NCI-H1048 (cell line): ENCODE measurements at places on chromosomes 13 and 19.

DNA sequence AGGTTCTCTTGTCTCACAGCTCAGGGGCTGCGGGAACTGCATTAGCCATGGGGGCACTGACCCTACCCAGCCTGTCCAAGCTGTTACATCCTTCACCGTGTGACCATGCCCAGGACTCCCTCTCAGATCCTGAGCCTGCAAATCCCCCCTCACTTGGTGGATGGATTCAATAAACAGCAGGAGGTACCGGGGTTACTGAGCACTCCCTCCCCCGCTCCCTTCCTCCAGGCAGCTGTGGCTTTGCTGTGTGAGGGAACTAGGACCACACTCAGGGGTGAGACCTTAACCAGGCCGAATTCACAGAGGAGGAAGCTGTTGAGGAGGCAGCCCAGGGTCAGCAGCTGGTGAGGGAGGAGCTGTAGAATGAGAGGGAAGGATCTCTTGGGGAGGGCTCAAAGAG is 27.0 kb upstream of the CEACAM1 start:
- DNase-seq: no peak

DNA sequence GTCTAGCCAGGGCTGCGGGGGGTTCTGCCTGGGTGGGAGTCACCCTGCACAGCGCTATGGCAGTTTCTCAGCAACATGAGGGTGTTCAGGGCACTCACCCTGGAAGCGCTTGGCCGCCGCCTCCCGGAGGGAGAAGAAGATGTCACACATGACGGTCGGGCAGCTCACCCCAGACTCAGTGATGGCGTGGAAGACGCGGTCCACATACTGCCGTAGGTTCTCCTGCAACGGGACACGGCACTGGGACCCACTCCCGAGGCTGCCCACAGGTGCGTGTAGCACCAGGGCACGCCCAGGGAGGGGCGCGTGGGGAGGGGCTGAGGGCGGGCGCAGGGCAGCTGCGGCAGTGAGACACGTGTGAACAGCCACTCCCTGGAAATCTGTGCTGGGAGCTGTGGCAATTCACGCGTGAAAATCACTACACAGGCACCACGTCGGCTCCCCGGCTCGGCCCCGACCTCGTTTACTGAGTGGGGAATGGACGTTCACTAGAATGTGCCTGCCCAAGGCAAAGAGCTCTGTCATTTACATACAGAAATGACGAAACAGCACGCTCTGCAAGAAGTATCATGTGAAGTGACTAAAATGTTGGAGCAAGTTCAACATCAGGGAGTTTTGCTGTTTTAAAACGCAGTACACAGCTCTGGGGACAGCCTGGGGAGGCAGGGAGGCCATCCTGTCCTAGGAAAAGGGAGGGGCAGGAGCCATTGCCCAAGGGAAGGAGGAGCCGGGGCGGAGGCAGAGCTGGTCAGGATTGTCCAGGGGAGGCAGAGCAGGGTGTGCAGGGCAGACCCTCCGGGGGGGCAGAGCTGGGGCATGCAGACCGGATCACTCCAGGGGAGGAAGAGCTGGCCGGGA is 41.5 kb upstream of the C13orf46 start:
- no peak for DNase-seq

- DNase-seq: peak; percentile 56
These were observed 693 bp upstream of the TMED1 start for GRCh38 chr19:10836479-10837330.

DNA sequence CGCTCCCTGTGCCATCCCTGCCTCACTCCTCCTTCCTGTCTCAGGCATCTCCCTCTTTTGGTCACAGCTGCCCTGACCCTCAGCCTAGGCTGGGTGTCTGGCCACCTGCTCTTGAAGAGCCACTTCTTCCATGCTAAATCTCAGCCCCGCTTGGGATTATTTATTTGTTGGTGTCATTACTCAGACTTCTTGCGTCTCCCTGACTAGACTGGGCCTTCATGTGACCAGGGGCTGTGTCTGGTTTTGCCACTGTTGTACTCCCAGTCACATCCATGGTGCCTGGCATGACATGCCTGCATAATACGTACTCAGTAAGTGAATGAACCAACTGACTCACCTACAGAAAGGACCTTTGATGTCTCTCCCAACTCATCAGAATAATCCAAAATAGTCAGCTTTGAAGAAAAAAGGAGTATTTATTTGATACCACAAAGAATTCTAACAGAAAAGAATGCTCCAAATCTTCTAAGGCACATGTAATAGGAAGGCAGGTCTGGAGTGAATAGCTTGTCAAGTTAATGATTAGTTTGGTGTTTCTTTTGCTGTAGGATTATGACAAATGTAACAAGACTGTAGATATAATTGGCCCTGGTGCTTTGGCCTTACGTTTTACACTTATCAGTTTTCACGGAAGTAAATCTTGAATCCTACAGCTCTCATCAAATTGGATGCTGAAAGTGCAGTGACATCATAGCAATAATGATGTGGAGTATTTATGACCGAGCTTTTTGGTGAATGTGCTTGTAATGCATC is 84.0 kb downstream of the ALOX5AP start:
- no peak for DNase-seq

DNA sequence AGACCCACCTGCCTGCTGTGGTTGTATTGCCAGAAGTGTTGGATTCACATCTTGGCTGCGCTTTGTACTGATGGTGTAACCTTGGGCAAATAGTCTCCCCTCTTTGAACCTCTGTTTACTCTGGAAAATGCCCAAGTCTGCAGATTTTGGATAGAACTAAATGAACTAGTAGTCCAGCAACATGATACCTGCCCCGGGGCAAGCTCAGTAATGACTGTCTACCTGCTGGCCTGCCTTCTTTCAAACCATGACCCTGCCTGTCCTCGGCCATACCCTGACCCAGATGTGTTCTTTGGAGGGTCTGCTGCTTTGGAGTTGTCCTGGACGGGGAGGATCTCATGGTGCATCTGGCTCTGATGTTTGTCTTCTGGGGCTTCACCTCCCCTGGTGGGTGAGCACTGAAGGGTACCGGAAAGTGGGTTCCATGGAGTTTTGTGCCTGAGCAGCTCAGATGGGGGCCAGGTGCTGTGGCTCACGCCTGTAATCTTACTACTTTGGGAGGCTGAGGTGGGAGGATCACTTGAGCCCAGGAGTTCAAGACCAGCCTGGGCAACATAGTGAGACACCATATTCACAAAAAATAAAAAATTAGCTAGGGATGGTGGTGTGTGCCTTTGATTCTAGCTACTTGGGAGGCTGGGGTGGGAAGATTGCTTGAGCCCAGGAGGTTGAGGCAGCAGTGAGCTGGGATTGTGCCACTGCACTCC is 59.5 kb downstream of the TNFRSF19 start:
- no peak for DNase-seq

- peak; percentile 53 for DNase-seq
These were observed 39.1 kb downstream of the PCDH8 start for GRCh38 chr13:52809310-52809769.

GRCh38 chr19:11530432-11530831 is 1.5 kb upstream of the ECSIT start:
- peak; percentile 83 for DNase-seq

DNA sequence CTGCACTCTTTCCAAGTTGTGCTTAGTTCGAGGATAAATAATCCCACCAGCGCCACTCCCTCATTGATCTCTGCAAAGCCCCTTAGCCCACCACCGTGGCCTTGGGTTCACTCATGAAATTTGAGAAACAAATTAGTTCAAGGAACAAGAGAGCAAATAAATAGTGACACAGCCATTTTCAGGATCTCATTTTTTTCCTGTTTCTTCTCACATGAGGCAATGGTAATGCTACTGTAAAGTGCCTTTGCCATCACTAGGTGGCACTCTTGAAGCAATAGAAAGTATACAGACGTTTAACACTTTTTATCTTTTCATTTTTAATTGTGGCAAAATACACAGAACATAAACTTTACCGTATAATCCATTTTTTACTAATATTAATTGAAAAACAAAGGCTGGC is 76.8 kb upstream of the ZNF835 start:
- no peak for DNase-seq

DNA sequence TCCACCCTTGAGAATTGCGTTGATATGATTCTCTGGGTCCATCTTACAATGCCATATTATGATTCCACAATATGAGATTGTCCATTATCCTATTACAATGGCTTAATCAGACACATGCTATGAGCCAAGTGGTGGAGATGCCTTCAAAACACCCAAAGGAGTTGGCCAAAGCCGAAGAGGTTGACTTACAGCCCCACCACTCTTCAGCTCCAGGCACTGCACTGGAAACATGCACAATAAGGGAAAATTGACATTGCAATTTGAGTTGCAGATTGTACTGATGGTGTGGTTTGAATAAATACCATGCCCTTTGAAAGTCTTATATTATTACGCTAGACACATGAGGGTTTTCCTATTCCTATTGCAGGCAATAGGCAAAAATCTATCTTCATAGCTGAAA is 75.4 kb upstream of the TNFSF11 start:
- DNase-seq: no peak

DNA sequence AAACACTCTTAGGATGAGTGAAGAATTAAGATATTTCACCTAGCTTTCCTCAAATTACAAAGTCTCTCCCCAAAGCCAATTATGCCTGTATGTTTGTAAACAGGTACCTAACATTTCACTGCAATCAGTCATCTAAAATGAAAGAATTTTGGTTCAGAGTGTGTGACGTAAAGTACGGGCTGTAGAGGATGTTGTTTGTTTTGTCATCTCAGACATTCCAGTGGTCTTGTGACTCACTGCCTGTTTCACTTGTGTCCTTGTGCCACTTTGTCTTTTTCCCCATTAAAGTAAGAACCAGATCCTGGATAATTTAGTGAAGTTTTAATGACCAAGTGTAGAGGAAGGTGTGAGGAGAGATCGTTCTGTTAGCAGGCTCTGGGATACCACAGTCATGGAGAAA is 28.6 kb upstream of the EID2 start:
- DNase-seq: no peak

- no peak for DNase-seq
These were observed 95.5 kb downstream of the WTIP start for GRCh38 chr19:34577056-34577455.

DNA sequence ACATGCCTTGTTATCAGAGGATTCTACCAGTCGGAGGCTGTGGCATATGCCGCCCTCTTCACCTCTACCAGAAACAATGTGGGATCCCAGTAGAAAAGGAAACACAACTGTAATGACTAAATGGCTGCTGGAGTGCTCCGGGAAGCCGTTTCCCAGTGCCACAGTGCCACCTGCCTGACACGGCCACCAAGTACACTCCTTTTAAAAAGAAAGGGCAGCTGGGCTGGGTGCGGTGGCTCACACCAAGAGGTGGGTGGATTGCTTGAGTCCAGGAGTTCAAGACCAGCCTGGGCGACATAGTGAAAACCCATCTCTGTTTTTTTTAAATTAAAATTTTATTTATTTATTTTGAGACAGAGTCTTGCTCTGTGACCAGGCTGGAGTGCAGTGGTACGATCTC is 67.3 kb downstream of the TRPM4 start:
- peak; percentile 32 for DNase-seq

DNA sequence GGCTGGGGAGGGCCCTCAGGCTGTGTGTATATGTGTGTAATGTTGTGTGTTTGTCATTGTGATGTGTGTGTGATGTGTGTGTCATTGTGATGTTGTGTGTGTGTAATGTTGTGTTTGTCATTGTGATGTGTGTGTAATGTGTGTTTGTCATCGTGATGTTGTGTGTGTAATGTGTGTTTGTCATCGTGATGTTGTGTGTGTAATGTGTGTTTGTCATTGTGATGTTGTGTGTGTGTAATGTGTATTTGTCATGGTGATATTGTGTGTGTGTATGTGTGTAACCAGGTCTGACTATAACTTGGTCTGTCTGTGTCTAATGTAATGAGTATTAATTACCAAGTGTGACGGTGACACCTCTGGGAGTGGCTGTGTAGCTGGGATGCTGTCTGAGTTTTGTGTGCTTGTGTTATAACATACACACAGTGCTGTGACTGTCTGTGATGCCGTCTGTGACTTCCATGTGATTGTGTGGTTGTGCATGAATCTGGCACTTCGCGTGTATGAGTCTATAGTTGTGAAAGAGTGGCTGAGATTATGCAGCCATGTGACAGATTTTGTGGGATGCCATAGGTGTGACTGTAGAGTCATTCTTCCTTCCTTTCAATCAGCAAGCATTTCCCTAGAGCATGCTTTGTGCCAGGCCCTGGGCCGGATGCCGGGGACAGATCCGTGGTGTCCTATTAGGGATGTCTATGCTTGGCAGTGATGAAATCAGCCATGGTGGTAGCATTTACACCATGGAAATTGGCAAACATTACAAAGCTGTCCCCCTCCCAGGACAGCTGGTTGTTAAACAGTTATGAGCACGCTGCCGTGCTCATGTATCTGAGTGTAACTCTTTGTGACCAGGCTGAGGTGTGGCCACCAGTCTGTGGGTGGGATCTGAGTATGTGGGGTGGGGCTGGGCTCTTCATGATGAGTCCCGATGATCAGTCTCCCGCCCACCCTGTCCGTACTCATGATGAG is 6.4 kb downstream of the TNFSF14 start:
- no peak for DNase-seq

DNA sequence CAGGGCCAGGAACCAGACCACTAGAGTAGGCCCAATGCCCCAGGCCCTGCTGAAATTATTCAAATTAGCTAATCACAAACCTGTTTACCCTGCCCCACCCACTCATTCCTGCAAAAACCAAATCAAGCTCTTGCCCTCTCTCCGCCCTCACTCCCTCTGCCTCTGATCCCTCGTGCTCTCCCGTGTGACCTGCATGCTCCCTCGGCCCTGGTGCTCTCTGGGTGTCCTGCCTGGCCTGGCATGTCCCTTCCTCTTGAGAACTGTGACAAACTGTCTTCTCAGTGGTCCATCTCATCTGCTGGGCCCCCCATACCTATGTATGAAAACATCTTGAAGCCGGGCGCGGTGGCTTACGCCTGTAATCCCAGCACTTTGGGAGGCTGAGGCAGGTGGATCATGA is 12.2 kb upstream of the TTYH1 start:
- no peak for DNase-seq

DNA sequence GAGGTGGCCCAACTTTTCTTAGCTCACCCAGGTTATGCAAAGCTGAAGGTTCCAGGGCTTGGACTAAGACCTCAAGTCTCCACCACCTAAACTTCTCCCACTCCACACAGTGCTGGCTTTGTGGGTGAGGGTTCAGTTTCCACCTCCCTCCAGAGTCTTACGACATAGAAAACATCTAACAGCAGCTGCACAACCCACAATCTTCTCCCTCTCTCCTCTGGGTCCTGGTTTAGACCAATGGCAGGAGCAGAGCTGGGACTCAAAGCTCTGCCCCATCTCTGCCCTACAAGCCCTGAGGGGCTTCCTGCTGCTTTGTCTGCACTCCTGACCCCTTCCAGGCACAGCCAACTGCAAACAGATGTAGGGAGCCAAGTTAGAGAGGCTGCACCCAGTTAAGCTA is 16.0 kb downstream of the IRGC start:
- DNase-seq: no peak
